ENCODE measurements at places on chromosomes 11 and 22.
A peak's percentile ranks its signal among the peaks of the same experiment; 100 is the strongest.

DNA sequence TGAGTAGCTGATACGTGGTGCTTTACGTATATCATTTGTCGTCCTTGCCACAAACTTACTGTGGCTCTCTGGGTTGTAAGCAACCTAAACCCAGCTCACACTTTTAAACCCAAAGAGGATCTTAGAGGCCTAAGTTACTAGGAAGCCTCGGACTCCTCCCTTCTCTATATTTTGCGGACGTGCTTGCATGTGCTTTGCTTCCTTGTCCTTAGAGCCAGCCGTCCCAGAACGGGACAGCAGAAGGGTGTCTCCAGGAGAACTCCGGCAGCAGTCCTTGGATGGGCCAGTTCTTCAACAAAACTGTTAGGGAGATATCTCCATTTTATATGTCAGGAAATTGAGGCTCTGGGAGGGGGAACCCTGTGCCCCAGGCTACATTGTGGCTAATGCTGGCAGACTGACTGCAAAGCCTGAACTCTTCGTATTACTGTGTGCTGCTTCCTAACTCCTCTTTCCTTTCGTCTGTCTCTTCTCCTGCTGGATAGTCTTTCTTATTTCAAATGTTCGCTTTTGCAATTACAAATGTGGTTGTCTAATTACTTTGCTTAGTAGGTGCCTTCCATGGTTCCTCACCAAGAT, 33.8 kb downstream of the TNRC6B start:
- no peak for DNase-seq

- no peak for DNase-seq
Measured at GRCh38 chr11:96254087-96254486, 88.9 kb downstream of the MAML2 start.

DNA sequence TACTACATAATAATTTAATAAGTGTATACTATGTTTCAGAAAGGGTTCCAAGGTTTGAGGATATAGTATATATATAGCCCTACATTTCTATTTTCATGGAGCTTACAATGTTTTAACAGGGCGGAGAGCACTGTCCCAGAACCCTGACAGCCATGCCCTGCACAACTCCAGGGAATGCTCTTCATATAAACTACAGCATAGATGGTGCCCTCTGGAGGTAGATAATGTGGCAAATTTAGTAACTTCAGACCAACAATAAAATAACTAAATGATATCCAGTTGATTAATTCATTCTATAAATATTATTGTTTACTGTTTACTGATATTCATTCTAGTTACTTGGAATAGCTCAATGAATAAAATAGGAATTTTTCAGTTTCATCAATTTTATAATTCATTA, 693.7 kb upstream of the CCDC179 start:
- DNase-seq = no peak

DNA sequence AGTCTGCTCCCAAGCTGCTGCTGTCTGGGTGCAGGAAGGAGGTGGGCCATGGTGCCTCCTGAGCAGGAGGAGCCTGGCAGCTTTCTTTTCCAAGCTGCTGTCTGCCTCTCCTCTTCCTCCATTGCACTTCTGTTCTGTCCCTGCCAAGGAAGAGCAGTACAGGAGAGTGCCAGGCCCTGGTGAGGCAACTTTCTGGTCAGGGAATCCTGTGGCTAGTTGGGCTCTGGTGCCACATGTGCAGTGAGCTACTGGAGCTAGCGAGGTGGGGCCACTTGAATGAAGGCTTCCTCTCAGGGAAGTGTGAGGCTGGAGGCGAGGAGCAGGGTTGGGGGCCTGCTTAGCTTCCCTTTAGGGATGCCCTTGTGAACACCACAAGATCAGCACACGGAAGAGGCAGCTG, 90.0 kb downstream of the TSPAN18 start:
- no peak for DNase-seq

DNA sequence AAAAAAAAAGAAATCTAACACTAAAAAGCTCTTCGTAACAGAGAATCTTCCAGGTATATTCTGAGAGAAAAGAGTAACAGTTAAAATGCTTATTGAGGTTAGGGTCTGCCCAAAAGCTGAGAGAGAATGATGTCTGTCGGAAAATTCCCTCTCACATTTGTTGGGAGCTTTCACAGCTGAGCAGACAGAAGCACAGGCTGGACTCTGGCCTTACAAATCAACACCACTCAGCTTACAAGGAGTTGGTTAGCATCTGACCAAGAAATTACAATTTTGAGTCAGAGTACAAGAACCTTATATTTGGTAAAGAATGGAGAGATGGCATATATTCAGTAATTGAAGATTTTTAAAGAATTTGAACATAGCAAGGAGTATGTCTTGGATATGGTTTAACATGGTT, 1561.0 kb upstream of the RAG2 start:
- DNase-seq = no peak

DNA sequence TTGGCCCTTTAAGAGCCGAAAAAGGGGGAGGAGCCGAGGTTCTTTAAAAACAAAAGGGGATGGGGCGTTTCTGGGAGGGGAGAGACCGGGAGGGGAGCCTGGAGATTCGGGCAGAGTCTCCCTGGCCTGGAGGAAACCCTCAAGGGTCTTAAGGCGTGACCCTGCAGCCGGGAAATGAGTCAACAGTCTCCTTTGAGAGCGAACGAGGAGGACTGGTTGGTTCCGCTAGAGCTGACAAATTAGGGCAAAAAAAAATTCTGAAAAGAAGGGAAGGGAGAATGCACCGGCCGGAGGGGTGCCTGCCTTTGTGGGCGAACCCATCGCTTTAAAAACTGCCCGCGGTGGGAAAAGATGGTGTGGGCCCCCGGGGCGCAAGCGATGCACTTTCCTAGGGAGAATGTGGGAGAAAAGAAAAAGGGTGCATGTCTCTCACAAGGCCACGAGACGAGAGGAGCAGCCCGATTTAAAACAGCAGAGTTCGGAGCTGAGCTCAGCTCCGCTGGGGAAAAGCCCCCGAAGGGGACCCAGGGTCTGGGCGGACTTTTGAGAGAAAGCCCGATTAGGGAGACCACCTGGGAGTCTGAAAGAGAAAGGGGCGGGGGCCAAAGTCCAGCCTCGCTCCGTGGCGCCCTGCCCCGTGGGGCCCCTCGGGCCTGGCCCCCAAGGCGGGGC, 874 bp downstream of the ZFTA start:
- DNase-seq = peak; percentile 82

DNA sequence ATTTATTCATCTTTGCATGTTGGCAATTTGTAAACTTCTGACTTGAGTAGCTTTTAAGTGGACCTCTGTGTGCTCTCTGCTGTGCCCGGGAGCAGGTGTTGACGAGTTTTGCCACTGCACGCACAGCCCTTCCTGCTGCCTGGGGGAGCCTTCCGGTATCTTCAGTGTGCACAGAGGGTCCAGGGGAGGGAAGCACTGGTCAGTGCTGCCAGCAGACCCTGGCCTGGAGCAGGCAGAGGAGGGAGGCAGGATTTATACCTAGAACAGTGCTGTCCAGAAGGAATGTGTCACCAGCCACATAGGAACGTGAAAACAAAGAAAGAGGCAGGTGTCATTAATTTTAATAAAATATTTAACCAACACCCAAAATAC, 403.6 kb downstream of the TBC1D22A start:
- no peak for DNase-seq

GRCh38 chr11:123357353-123357989, 72.6 kb upstream of the GRAMD1B start:
- DNase-seq = no peak

- peak; percentile 50 for DNase-seq
Measured at GRCh38 chr11:68998390-68998911, 14.6 kb downstream of the MRGPRF start.

- DNase-seq = no peak
Measured at GRCh38 chr11:34426766-34427185, 12.0 kb upstream of the CAT start.

DNA sequence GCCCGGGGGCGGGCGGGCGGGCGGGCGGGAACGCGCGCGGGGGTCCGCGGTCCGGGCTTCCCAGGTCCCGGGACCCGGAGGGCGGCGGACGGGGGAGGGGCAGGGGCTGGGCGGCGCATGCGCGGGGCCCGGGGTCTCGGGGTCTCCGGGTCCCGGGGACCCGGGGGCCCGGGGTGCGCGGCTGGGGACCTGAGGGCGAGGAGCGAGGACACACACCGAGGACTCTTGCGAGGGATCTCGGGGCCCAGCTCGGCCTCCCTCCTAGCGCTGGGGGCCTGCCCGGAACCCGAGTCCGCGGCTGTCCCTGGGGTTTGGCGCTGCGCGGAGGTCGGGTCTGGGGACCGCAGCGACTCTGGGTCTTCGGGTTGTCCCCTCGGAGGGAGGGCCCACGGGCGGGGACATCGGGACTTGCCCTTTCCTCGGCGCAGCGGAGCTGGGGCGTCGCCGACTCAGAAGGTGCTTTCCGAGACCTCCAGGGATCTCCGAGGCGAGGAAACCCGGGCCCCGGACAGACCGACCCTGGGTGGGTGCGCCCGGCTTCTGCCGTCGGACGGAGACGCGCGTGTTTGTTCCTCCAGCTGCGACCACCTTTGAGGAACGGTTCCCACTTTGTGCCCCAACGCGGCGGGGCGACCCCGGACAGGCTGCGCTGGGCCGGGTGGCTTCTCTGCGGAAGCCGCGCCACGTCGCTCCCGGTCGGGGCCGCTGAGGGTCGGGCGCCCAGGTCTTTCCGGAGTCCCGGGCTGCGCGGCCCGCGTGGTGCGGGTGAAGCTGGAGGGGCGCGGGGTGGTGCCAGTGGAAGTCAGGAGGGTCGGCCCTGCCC, 540 bp downstream of the PPARA start:
- no peak for DNase-seq

DNA sequence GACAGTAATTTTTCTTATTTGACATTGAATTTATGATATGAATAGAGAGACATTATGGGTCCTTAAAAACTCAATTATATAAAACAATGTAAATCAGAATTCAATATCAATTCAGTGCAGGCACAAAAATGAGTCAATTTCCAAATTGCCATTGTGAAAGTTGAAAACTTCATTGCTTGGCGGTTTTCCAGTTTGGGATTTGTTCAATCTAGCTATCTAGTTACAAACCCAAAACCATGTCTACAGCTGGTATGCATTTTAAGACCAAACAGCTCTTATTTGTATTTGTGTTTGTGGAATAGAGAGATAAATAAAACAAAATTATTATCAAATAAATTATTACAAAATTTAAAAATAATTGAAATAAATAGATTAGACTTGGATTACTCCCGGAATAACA, 1206.6 kb upstream of the RAG2 start:
- no peak for DNase-seq

- DNase-seq = peak; percentile 91
Measured at GRCh38 chr11:102451681-102452460, 694 bp downstream of the TMEM123 start.

- no peak for DNase-seq
Measured at GRCh38 chr22:45883811-45884170, 93.2 kb downstream of the WNT7B start.

- DNase-seq = no peak
Measured at GRCh38 chr11:73493956-73494598, 103.8 kb downstream of the FAM168A start.

DNA sequence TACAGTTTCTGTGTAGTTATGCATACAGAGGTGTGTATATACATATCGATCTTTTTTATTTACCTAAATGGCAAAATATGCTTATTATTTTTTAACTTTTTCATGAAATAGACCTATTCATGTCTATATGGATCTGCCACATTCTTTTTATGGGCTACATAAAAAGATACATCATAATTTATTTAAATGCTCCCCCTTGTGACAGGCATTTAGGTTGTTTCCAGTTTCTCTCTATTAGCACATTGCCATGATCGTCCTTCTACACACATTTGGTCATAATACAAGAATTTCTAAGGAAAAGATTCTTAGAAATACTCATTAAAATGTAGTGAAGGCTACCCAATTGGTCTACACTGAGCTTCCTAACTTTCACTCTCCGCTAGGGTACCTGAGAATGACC, 1067.4 kb downstream of the OPCML start:
- DNase-seq = no peak

DNA sequence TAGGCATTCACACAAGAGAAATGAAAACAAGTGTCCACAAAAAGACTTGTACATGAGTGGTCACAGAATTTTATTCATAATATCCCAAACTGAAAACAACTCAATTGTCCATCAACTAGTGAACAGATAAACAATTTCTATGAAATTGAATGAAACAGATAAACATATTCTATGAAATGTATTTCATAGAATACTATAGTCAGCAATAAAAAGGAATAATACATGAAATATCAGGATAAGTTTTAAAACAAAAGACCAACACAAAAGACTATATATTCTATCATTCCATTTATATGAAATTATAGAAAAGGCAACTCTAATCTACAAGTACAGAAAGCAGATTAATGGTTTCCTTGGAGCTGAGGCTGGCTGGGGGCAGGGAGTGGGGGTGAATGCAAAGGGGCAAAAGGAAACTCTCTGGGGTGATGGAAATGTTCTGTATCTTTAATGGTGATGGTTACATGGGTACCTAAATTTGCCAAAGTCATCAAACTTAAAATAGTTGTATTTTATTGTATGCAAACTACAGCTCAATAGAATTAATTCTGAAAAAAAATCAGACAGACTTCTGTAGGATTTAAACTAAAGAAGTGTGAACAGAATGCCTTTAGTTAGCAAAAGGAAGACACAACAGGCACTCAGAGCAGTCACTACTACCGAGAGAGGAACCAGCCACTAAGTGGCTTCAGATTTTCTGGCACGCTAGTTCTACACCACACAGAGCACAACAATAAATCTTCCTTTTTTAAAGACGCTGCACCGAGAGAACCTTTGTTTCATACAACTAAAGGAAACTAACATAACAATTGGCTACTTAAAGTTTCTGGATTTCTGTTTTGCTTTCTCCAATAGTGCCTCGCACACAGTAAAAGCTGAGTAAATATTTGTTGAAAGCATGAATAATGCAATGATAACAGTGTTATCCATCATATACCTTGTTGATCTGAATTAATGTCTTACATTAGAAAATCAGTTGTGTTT, 15.4 kb downstream of the CCDC34 start:
- no peak for DNase-seq

GRCh38 chr11:12330485-12331231, 46.7 kb upstream of the PARVA start:
- peak; percentile 88 for DNase-seq

DNA sequence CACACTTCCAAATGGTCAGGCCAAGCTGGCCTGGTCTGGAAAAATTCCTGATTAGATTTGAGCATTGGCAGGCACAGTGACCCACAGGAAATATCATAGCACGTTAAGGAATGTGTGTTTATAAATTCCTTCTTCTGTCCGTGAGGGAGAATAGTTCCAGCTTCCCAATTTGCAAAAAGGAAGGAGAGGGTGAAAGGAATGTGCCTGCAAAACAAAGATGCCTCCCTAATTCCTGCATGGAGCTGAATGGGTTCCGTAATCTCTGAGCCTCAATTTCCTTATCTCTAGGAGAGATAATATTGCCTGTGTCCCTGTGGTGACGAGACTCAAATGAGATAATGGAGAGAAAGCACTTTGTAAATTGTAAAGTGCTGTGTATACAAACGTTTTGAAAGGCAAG, 105.1 kb downstream of the FEZ1 start:
- no peak for DNase-seq

- DNase-seq = no peak
Measured at GRCh38 chr22:38419121-38419857, 35.7 kb downstream of the KCNJ4 start.

DNA sequence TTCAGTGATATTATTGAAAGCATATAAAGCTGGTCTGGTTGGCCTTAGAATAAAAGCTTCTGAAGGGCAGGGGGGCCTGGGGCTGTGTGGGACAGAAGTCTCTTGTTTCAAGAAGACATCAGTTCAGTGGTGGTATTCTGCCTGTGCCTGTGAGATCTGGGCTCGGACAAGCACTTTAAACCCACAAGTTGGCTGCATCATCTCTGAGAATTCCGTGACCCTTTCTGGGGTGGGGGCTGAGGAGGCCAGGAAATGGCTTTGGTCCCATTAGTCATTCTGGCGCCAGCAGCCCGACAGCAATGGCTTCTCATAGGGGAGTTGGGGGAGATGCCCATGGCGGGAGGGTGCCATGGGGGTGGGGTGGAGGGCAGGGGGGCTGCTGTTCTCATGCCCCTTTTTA, 104.1 kb downstream of the PKNOX2 start:
- DNase-seq = no peak
